ENCODE measurements at places on chromosomes 12 and 14.

DNA sequence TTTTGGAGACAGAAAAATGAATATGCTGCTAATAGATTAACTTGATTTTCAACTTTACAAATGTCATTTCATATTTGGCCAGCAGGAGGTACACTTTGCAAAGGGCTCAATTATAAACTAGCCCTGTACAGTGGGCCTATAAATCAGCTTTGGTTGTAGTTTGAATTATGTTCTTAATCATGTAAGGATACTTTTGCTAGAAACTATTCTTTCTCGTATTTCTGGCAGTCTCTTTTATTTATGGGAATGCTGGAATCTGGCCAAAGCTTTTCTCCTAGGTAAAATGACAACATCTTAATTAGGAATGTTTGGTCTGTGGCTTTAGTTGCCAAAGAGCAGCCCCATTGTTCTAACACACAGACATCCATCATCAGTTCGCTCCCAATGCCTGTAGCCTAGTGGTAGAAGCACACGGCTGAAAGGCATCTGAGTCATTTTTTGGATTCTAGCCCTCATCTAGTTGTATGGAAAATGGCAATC is 1322.3 kb upstream of the SEL1L start:
- no peak for DNase-seq

GRCh38 chr14:104223101-104224041 is 85.0 kb downstream of the KIF26A start:
- DNase-seq, result no peak

DNA sequence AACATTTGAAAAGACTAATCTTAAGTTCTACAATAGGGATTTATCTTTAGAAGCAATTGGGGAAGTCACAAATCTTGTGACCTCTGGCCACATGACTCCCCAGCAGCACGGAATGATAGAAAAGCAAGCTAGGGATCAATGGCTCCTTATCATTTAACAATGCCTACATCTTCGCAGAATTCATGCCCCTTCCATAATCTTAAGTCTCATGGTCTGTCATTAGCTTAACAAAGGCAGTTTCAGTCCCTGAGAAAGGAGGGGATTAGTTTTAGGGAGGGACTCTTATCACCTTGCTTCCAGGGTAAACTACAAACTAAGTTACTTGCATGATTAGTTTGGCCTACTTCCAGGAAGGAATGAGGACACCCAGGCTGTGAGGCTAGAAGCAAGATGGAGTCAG is 486.0 kb downstream of the RMST start:
- no peak for DNase-seq

DNA sequence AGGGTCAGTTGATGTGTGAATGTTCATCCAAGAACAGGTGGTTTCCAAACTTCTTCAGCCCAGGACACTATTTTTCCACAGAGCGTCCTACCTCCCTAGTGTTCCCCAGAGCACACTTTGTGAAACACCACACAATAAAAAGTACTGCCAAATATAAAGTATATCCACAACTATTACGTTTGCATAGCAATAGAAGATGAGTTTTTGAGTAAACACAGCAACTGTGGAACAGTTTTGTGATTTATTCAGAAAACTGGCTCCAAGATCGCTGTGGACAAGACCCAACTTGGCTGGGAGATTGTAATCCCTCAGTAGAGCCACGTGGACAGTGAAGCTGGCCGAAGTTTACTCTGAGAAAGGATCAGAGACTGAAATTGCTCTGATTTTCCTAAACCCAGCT is 14.5 kb upstream of the MAP1LC3B2 start:
- no peak for DNase-seq

- no peak for DNase-seq
Measured at GRCh38 chr12:65672441-65672840, 151.8 kb upstream of the HMGA2 start.

DNA sequence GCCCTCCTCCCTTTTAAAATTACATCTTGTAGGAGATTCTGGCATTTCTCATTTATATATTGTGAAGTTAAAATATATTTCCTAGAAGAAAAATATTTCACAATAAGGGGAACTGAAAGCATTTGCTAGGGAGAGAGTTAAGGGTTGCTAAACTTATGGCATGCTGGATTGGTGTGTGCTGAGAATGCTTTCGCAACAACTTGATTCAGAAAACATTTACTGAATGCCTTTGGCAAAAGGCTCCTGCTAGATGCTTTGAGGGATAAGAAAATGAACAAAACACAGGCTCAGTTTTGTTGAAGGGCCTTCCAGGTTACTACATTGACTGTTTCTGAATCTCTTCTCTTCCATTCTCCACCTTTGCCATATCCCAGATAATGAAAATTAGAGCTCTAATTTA is 67.5 kb downstream of the DIP2B start:
- DNase-seq, result no peak

DNA sequence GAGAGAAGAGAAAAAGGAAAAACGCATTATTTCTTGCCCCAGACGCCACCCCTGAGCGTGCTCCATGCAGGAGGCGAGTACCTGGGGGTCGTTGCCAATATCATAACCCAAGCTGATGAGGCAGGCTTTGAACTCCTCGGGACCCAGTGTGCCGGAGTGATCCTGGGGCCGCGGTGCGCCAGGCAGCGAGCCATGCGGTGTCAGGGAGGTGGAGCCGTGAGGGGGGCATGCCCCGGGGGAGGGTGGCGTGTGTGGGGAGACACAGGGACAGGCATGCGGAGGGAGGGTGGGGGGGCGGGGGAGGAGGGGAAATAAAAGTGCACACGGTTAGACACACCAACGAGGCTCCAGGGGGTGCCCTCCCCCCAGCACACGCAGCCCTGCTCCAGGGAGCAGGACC is 86.0 kb upstream of the ZFP36L1 start:
- no peak for DNase-seq

GRCh38 chr12:88225776-88226175 is 83.7 kb downstream of the TMTC3 start:
- DNase-seq, result no peak

DNA sequence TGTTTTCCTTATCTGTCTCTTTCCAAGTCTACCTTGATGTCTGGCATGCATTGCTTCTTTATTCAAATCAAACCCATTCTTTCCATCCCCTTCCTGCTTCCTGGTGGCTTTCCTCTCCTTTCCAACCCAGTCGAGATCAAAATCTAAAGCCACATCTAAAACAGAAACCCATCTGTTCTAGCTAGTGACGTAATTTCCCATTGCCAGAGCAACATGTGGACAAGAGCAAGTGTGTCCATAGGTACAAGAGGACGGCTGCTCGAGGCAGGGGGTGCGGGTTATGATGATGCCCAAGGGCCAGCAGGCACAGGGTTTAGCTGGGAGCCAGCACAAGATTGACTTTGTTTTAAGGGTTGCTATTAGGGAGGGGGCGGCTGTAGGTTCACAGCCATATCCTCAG is 7.0 kb downstream of the KRT80 start:
- DNase-seq, result no peak

GRCh38 chr14:48350971-48351370 is 675.6 kb upstream of the MDGA2 start:
- no peak for DNase-seq

DNA sequence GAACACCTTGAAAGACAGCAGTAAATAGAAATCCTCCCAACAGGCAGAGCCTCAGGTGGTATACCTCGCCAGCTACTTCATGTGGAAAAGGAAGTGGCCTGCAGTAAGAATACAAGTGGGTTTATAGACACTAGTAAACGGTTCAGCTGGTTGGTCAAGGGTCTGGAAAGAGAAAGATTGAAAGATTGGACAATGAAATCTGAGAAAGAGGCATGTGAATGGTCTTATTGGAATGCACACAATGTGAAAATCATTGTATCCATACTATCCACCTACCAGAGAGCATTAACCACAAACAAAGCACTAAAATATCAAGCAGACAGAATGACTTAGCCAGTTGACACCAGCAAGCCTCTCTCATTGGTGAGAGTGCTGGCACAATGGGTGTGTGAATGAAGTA is 98.2 kb downstream of the SSPN start:
- no peak for DNase-seq

DNA sequence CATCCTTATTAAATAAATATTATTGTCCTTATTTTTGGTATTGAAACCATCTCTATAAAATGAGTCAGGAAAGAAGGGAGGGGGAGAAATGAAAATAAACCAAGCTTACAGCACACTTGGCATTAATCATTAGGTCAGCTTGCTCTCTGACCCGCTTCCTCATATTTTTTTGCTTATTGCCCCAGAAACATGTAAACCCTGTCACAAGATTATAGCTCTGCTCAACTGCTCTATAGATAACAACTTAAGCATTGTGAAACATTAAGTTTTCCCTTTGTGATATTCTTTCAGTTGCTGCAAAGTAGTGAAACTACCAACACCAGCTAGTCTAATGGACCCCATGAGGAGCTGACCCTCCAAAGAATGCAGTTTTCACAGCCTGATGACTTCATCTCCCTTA is 819.5 kb downstream of the SLC16A7 start:
- no peak for DNase-seq

DNA sequence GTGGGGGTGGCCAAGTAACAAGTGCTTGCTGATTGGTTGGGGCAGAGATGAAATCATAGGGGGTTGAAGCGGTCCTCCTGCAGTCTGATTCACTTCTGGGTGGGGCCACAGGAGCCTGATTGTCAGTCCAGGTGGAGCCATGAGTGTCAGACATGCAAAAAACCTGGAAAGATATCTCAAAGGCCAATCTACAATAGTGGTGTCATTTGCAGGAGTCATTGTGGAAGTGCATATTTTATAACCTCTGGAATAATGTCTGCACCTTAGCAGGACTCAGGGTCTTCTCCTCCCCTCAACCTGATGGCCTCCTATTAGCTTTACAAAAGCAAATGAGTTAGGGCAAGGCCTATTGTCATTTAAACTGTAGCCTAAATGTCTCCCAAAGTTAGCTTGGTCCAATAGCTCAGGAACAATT is 241.4 kb downstream of the NUAK1 start:
- DNase-seq, result no peak

GRCh38 chr14:76376878-76377734 is 1.2 kb downstream of the ESRRB start:
- DNase-seq, result no peak

GRCh38 chr14:41749429-41749828 is 142.8 kb downstream of the LRFN5 start:
- DNase-seq, result no peak

DNA sequence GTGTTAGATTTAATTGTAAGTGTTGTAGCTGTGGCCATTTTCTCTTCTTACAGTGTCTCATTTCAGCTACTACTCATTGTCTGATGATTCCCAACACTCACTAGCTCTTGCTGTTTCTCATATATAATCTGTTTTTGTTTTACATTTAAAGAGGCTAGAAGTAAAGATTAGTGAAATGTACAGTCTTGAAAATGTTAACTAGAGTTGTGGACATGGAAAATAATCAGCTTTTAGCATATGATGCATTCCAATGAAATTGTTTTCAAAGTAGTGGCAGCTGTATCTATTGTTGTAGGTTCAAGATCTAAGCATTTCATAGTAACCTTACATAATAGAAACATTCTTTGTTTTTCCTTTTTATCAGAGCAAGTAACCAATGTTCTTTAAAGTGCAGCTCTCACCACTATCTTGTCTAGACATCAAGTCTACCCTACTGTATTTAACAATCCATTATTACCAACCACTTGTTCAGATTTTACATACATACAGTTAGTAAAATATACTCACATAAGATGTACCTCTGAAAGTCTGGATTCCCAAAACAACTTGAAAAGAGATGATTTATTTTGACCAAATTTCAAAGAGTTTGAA is 76.9 kb downstream of the PPHLN1 start:
- DNase-seq, result no peak

DNA sequence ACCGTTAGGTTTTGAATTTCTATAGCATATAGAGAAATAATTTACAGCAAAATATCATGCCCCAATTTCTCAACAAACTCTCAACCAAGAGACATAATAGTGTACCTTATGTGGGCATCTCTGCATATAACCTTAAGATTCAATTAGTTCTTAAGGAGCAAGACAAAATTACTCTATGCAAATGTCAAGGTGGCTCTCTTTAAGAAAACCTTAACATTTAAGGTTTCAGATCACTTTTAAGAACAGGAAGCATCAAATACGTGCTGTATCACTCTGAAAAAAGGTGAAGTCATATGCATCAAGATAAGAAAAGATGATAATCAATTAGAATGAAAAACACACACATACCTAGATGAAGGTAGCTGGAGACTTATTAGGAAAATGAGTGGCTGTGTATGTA is 728.0 kb downstream of the FLRT2 start:
- DNase-seq, result no peak

DNA sequence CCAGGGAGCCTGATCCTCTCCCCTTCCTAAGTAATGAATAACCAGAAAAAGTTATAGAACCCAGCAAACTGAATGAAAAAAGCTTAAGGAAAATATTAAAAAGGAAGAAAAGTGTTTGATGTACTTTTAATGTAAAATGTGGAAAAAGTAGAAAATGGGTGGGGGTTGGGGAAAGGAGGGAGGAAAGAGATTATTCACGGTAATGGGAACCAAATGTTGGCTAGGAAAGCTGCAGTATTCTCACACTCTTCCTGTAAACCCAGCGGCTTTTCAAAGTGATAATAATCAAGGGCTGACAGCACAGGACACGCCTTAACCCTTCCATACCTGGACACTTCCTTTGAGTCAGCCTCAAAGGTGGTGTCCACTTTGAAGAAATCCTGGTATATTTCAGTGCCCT is 139.2 kb downstream of the TGFB3 start:
- no peak for DNase-seq

- no peak for DNase-seq
Measured at GRCh38 chr12:132267873-132268272, 61.5 kb downstream of the GALNT9 start.

DNA sequence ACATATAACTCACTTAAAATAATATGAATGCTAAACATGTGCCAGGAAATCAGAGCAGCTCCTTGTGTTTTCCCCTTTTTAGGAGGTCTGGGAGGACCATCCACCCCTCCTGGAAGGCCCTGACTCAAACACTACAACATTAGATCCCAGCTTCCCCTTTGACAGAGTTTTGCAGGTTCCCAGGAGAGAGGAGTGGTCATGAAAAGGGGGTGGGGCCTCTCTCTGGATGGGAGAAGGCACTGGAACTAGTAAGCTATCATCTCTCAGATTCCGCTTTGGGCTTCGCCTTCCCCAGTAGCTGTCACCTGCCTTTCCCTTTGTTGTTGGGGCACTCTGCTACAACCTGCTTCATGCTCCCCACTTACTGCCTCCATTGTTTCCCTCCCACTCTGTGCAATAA is 149.2 kb downstream of the ZFP36L1 start:
- no peak for DNase-seq

DNA sequence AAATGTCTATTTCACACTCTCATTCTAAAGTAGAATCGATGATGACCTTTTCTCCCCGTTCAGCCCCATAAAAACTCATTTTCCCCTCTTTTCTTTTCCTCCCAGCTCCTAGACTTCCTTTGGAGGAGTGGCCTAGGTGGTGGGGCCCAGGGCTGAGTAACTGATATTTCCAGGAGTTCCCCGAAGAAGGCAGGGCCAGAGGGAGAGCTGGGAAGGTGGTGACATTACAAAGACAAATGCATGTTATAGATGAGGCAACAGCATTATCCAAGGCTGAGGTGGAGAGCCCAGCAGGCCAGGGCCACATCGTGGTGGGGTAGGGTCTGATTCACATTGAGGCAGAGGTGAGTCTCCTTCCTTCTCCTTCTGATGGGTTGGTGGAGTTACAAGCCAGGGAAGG is 22.2 kb upstream of the HDAC7 start:
- DNase-seq, result no peak

- no peak for DNase-seq
Measured at GRCh38 chr12:61821381-61821780, 438.8 kb upstream of the USP15 start.

GRCh38 chr12:64631197-64631596 is 20.9 kb downstream of the RASSF3 start:
- DNase-seq, result no peak

Data from amniotic stem cell (primary cell).